ENCODE measurements at places on chromosomes 12 and 14.

DNA sequence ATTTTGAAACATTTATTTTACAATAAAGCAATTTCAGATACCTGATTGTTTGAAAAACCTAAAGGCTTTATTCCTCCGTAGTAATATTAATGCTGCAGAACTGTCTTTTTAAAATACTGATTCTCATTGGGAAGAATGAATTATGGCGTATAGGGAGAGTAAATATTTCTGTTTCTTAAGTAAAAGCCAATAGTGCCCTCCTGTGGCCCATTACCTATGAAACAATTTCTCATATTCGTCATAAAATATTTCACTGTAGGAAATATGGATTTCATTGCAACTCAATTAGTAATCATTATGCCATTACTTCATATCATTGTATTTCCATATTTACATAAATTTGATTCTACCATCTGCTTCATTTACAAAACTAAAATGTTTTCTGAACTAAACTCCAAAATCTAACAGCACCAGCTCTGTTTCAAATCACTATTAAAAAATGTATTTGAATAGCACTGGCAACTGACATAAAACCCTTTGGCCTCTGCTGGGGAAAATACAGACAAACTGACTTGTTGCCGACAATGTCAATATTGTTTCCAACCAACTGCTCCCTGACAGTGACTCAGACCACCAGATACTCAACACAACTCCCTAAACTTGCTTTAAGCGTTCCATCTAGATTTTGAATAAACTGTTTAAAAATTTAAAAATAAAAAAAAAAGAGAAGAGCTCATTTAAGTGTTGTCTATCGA is 290.3 kb downstream of the NAV3 start:
- no peaks in the 10 kb centered on the region for H3K4me1 ChIP-seq
- no peak overlapping the region for H3K27ac ChIP-seq

DNA sequence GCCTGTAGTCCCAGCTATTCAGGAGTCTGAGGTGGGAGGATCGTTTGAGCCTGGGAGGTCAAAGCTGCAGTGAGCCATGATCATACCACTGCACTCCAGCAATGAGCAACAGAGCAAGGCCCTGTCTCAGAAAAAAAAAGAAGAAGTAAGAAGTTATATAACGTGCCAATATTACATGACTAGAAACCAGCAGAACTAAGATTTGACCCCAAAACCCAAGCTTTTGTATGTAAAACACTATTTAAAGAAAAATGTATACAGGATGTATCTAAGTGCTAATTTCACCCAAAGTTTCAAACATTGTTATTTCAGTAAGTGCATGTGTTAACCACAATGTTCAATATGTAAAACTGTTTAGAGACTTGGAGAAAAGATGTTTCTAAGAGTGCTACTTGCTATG is 94.7 kb downstream of the SLC5A8 start:
- no peaks in the 10 kb centered on the region for H3K36me3 ChIP-seq
- H3K27me3 ChIP-seq: no peaks in the 10 kb centered on the region
- no peaks in the 10 kb centered on the region for H3K4me1 ChIP-seq
- H3K27ac ChIP-seq: no peak overlapping the region

DNA sequence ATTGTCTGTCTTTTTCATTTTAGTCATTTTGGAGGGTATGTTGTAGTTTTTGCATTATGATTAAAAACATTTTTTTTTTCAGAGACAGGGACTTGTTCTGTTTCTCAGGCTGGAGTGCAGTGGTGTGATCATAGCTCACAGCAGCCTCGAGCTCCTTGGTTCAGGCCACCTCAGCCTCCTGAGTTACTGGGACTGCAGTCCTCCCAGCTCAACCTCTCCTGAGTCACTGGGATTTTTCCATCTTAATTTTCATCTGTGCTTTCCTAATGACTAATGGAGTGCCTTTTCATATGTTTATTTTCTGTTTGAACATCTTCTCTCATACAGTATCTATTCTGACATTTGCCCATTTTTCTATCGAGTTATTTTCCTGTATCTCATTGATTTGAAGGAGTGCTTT is 52.6 kb downstream of the DYRK2 start:
- no peak for DNase-seq
- no peaks in the 10 kb centered on the region for H3K27me3 ChIP-seq
- H3K4me3 ChIP-seq: no peak overlapping the region
- H3K4me1 ChIP-seq: peaks cover 37% of the 10 kb centered on the region

DNA sequence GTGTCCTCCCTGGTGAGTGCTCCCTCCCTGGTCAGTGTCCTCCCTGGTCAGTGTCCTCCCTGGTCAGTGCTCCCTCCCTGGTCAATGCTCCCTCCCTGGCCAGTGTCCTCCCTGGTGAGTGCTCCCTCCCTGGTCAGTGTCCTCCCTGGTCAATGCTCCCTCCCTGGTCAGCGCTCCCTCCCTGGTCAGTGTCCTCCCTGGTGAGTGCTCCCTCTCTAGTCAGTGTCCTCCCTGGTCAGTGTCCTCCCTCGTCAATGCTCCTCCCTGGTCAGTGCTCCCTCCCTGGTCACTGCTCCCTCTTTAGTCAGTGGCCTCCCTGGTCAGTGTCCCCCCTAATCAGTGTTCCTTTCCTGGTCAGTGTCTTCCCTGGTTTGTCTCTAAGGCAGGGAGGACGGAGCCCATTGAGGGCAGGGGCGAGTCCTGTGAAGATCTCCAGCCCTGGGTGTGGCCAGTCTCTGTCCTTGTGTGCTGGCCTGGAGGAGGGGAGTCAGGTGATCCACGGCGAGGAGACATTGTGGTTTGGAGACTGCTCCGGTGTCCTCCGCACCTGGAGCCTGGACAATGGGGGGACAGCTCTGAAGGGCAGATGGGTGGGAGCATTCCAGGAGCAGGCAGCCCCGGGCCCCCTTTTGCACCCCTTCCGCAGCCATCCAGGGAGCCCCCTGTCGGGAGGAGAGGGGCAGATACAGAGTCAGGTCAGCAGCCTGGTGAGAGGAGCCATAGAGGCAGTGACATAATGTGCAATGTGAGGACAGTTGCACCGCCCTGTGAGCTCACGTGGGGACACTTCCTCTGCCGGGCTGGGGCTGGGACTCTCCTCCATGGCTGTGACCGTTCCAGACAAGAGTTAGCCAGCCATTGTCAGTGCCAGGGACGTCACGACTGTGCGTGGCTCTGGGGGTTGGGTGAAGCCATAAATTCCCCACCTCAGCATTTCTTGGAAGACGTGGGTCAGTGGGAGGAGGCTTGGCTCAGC is 93.4 kb downstream of the ADGRD1 start:
- DNase-seq: no peak
- no peak overlapping the region for H3K4me3 ChIP-seq
- H3K27me3 ChIP-seq: no peaks in the 10 kb centered on the region
- H3K27ac ChIP-seq: no peak overlapping the region
- H3K4me1 ChIP-seq: no peaks in the 10 kb centered on the region

GRCh38 chr12:121590476-121591143 is 9.8 kb upstream of the KDM2B start:
- peaks cover 23% of the 10 kb centered on the region for H3K4me1 ChIP-seq
- H3K36me3 ChIP-seq: 0 out of 2 replicates have a peak, but pooled peaks cover 5% of the 10 kb centered on the region
- DNase-seq: peak; percentile 67

DNA sequence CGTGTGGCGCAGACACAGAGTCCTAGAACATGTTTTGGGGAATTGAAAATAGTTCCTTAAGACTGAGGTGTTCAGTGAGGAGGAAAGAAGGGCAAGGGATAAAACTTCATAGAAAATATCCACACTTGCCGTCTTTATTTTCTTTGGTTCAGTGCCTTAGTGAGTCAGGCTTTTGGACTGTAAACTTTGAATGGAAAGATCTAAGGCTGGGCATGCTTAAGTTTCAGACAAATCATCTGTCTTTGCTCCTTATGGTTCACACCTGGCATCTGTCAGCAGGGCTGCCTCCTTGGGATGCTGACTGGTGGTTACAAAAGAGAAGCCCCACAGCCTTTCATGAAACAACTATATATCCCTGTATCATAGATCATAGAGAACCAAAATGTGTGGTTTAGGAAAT is 136.3 kb upstream of the PRICKLE1 start:
- H3K4me3 ChIP-seq: no peak overlapping the region
- H3K27me3 ChIP-seq: no peaks in the 10 kb centered on the region
- no peak for DNase-seq
- no peak overlapping the region for H3K27ac ChIP-seq
- H3K4me1 ChIP-seq: no peaks in the 10 kb centered on the region

DNA sequence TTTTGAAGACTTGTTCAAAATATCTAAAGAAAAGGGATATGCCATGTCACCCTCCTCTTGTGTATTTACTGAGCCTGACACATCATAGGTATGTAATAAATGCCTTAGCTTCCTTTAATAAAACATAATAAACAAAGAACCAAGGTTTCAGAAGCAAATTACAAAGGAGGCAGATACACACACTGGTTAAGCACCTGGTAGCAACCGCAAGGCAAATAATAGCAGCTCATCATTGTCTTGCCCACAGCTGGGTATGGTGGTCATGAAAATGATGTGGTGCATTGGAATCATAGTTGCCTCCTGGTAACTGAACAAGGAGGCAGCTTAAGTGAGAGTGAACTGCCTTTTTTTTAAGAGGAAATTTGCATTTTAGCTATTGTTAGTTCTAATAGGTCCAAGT is 39.0 kb downstream of the PAX9 start:
- no peak overlapping the region for H3K27ac ChIP-seq
- no peaks in the 10 kb centered on the region for H3K36me3 ChIP-seq
- no peak overlapping the region for H3K4me3 ChIP-seq
- DNase-seq: no peak
- no peaks in the 10 kb centered on the region for H3K27me3 ChIP-seq

DNA sequence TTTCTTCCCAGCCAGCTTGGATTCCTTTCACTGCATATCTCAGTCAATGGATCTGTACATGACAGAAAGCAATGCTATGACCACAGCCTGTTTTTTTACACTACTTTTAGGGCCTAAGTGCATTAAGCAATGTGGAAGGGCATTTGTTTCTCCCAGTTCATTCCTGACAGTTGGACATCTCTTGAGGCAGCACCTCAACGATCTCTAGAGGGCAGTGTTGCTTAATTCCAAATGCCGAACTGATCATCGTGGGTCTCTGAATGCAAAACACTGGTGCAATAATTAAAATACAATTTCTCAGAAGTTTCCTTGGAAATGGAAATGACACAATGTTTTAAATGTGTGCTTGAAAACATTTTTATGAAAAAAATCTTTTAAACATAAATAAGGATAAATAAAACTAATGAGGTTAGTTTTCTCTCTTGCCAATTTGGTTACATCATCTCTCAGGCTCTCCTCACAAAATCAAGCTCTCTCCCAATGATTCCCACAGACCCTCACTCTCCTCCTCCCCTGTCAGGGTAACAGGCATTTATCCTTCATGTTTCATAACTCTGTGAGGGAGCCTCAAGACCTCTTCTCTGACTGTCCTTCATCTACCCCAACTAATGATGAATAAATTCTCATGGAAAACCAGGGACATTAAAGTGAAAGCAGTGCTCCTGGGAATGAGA is 192.4 kb upstream of the SLC16A7 start:
- no peaks in the 10 kb centered on the region for H3K4me1 ChIP-seq
- H3K36me3 ChIP-seq: no peaks in the 10 kb centered on the region

- DNase-seq: no peak
- H3K4me3 ChIP-seq: no peak overlapping the region
- H3K27ac ChIP-seq: no peak overlapping the region
- no peaks in the 10 kb centered on the region for H3K36me3 ChIP-seq
- peaks cover 3% of the 10 kb centered on the region for H3K27me3 ChIP-seq
These were observed 39.3 kb upstream of the TMCC3 start for GRCh38 chr12:94689646-94690036.

DNA sequence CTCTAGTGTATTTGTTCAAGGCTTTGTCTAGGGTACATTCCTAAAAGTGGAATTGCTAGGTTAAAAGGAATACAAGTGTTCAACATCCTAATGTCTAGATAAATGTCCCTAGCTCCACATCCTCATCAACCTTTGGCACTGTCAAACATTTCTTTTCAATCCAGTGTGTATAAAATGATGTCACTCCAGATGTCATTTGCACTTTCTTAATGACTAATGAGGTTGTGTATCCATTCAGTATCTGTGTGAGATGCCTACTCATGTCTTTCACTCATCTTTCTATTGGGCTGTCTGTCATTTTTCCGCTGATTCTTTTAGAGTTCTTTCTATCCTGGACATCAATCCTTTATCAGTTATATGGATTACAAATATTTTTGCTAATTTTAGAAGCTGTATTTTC is 43.3 kb downstream of the ARMH4 start:
- H3K4me1 ChIP-seq: no peaks in the 10 kb centered on the region
- no peaks in the 10 kb centered on the region for H3K36me3 ChIP-seq
- DNase-seq: no peak

DNA sequence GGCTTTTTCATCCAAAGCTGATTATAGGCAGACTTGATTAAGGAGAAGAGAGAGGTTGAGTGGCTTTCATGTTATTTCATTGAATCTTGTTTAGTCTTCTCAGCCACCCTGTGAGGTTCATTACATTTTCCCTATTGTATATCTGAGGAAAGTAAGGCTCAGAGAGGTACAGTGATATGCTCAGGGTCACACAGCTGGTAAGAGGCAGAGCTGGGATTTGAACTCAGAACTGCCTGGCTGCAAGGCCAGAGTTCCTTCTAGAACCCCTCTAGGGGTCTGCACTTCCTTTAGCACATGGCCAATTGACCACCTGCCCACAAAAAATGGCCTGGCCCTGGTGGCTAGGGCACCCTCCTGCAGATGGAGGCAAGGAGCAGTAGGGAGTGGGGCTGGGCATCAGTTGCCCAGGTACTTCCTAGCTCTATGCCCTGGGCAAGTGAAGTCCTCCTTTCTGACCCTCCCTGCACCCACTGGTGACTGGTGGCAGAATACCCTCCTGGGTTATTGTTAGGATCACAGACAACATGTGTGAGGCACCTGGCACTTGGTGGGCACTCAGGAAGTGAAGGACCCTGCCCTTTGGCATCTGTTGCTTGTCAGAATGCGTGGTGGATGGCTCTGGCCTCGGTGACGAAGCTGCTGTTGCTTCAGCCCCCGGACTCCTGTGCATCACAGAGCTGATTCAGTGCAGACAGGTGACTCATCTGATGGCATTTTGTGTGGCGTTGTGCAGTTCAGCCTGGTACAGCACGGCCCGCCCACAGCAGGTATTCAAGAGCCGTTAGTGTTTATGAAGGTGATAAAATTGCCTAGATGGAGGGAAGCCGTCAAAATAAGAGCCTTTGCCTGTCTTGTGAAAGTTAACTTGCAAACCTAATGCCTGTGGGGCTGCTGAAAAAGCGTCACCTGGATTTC is 115.8 kb downstream of the SLC25A47 start:
- H3K36me3 ChIP-seq: no peaks in the 10 kb centered on the region
- H3K4me3 ChIP-seq: no peak overlapping the region
- H3K27me3 ChIP-seq: no peaks in the 10 kb centered on the region
- DNase-seq: no peak
- H3K4me1 ChIP-seq: peaks cover 66% of the 10 kb centered on the region
- H3K27ac ChIP-seq: peak overlapping the region; percentile 43

DNA sequence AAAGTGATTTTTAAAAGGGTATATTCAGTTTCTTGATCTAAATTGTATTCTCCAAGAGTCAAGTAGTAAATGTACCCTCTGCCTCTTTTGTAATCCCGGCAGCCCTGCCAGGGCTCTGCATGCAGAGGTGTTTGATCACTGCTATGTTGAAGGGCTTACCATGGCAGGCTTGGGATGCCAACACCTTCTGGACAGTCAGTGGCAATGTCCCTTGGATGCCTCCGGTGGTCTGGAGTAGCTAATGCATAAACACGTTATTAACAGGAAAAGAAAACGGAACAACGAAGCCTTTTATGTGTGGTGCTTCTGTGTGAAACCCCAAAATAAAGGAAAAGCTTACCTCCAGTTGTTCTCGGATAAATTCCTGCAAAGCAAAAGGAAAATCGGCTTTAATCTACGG is 19.9 kb downstream of the EIF2B2 start:
- no peak overlapping the region for H3K27ac ChIP-seq
- no peaks in the 10 kb centered on the region for H3K27me3 ChIP-seq
- no peak overlapping the region for H3K4me3 ChIP-seq
- peak; percentile 23 for DNase-seq

- no peak for DNase-seq
- H3K4me1 ChIP-seq: no peaks in the 10 kb centered on the region
- peaks cover 5% of the 10 kb centered on the region for H3K27me3 ChIP-seq
- no peaks in the 10 kb centered on the region for H3K36me3 ChIP-seq
- H3K27ac ChIP-seq: no peak overlapping the region
These were observed 177.6 kb downstream of the SUDS3 start for GRCh38 chr12:118553856-118554504.

Data from DND-41 (cell line).